ENCODE measurements at places on chromosomes 12 and 14. TPM values are rescaled to one million over a fixed set of nuclear protein-coding genes. Genes with fewer than 3 reads are reported as not detected.

Gene PLEKHD1
- 0.01 TPM for polyA plus RNA-seq

Gene KLHDC1
- 2.9 TPM for polyA plus RNA-seq

Gene MMP19
- 1.1 TPM for polyA plus RNA-seq

Gene ASCL1
- 0.01 TPM for polyA plus RNA-seq

Gene MYBPC1
- 2,460 TPM for polyA plus RNA-seq

Gene ETFBKMT
- 2.4 TPM for polyA plus RNA-seq

Gene TCL1A
- polyA plus RNA-seq: not detected

Gene CIROP
- 0.03 TPM for polyA plus RNA-seq

Gene SLC10A1
- not detected for polyA plus RNA-seq

Gene SRRM4
- 0.03 TPM for polyA plus RNA-seq

Gene LAG3
- polyA plus RNA-seq: 0.06 TPM

Gene HCAR1
- 0.03 TPM for polyA plus RNA-seq

Gene SERPINA3
- polyA plus RNA-seq: 186 TPM

Gene ARHGDIB
- polyA plus RNA-seq: 23.9 TPM

Gene SERPINA10
- not detected for polyA plus RNA-seq

Gene TSHR
- polyA plus RNA-seq: 0.12 TPM

Gene FZD10
- polyA plus RNA-seq: 0.31 TPM

Gene PRB4
- polyA plus RNA-seq: not detected

Gene GALNT4
- 0.42 TPM for polyA plus RNA-seq

Gene SAMD4A
- polyA plus RNA-seq: 67.9 TPM

Gene SLC4A8
- polyA plus RNA-seq: 0.03 TPM

Gene KRT82
- not detected for polyA plus RNA-seq

Gene INSM2
- not detected for polyA plus RNA-seq

Gene SPIC
- polyA plus RNA-seq: not detected

Gene KERA
- polyA plus RNA-seq: not detected

Gene KRT77
- polyA plus RNA-seq: 0.04 TPM

Gene AKAP3
- 0.07 TPM for polyA plus RNA-seq

Gene BEST3
- polyA plus RNA-seq: 134 TPM

Gene PTPN21
- 10.7 TPM for polyA plus RNA-seq

Gene SERPINA4
- not detected for polyA plus RNA-seq

Gene PRORP
- polyA plus RNA-seq: 23.5 TPM

Gene E2F7
- polyA plus RNA-seq: 0.04 TPM

Gene NGB
- polyA plus RNA-seq: 0.01 TPM

Gene KRT78
- polyA plus RNA-seq: not detected

Gene CYP46A1
- polyA plus RNA-seq: 0.09 TPM

Gene TOMM20L
- polyA plus RNA-seq: not detected

Gene ADAM21
- not detected for polyA plus RNA-seq

Gene NTF3
- polyA plus RNA-seq: 0.29 TPM

Gene PSMB5
- 619 TPM for polyA plus RNA-seq

Gene TCTN2
- polyA plus RNA-seq: 1.1 TPM

Gene AMDHD1
- 1.1 TPM for polyA plus RNA-seq

Gene SDS
- polyA plus RNA-seq: 0.13 TPM

Gene TSPAN11
- polyA plus RNA-seq: 0.15 TPM

Gene TTC8
- polyA plus RNA-seq: 2.0 TPM

Gene ACRBP
- 0.29 TPM for polyA plus RNA-seq

Data from psoas muscle (tissue), 8 donors.